ENCODE measurements at places on chromosomes 3 and 15.

GRCh38 chr3:12395349-12396012, 88.8 kb upstream of the TSEN2 start:
- no peak for DNase-seq

DNA sequence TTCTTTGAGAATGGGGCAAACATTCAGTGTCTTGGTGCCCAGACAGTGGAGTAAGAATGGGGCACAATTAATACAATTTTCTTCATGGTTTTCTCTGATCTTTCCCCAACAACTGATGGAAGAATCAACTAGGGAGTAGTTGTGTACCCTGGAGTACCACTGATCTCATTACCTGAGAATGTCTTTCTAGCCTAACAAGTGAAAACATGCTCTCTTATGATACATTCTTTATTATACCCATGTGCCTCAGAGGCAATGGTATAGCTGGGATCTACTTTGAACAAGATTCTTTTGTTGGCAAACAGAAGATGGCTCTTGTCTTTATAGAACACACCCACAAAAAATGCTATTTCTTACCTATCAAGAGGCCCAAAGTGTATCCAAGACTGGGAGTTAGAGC, 250.6 kb upstream of the CMC1 start:
- no peak for DNase-seq

GRCh38 chr15:63827113-63827512, 6.6 kb downstream of the HERC1 start:
- no peak for DNase-seq

GRCh38 chr15:66193066-66193465, 60.5 kb downstream of the MEGF11 start:
- no peak for DNase-seq

GRCh38 chr3:107775974-107776373, 253.2 kb downstream of the BBX start:
- no peak for DNase-seq

Measured in stimulated activated CD8-positive, alpha-beta memory T cell treated with anti-CD3 and anti-CD28 coated beads, Interleukin-4, amount 100 ng/mL, for 24 hours (primary cell).